Stimulated activated CD4-positive, alpha-beta T cell treated with anti-CD3 and anti-CD28 coated beads, Interleukin-12 subunit alpha, Interleukin-12 subunit beta, amount 100 ng/mL, for 48 hours (primary cell): ENCODE measurements at places on chromosomes 3 and 15.

DNA sequence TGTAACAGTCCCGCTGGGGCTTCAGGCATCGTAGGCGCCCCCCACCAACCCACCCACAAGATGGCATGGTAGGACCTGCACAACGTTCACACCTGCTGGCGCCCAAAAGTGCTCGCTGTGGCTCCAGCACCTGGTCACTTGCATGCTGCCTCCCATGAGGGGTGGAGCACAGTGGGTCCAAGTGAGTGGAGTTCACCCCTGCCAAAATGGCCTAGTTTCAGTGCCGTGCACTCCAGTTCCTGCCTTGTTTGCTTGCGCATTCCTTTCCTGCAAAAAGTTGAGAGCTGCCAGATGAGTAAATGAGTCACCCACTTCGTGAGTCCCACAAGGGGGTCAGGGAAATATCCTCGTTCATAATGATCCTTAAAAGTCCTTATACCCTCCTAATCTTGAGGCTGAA, 788.7 kb upstream of the DPPA4 start:
- no peak for DNase-seq

DNA sequence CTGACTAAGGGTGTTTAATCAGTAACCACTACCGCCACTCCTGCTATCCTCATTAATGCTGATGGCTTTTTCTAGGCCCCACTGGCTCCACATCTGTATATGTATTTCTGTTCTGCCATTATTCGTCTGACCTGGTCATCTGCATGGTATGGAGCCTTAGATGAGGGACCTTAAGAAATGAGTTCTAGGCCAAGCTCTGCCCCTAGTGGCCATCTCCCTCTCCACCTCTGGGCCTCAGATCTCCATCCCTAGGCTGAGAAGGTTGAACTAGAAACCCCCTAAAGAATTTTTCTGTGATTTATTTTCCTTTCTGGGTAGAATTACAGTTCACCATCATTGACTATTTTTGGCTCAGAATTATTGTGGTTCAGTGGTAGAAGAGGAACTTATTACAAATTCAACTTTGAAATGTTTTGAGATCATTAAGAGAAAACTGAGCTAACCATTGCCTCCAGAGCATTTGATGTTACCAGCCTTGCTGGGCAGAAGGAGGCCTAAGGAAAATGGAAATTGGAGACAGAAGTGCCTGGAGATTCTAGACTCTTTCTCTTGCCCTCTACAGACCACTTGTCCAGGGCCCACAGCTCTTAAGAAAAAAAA, 325.2 kb upstream of the NR2E3 start:
- DNase-seq: no peak

DNA sequence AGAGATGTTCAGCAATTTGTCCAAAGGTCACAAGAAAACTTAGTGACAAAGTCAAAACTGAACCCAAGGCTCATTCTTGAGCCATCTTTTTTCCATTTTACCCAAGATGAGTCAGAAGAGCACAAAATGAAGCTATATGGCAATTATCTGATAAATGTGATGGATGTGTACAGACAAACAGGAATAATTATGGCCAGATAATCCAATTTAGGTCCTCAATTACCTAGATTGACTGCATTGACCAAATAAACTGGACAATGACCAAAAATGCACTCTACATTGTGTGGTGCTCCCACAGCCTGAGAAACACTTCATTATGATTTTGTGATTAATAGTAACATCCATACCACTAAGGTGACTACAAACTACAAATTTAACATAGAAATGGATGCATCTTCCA, 1105.8 kb downstream of the IGSF11 start:
- no peak for DNase-seq

GRCh38 chr15:89167267-89168176, 53.9 kb downstream of the RLBP1 start:
- DNase-seq: peak; percentile 66

DNA sequence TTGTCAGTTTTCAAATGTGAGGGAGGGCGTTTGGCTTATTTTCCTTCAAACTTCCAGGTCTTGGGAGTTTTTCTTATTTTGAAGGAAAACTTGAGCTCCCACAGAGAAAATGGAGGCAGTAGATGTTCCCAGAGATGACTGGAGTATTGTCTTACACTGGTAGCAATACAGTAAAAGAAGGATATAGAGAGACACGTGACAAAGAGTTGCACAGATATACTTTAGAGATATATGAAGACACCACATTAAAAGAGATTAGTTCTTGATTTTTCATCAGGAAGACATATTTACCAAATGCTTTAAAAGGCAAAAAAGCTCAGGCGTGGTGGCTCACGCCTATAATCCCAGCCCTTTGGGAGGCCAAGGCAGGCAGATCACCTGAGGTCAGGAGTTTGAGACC, 490.9 kb downstream of the FOXP1 start:
- no peak for DNase-seq

- peak; percentile 41 for DNase-seq
Measured at GRCh38 chr3:71064956-71065763, 518.4 kb downstream of the FOXP1 start.

DNA sequence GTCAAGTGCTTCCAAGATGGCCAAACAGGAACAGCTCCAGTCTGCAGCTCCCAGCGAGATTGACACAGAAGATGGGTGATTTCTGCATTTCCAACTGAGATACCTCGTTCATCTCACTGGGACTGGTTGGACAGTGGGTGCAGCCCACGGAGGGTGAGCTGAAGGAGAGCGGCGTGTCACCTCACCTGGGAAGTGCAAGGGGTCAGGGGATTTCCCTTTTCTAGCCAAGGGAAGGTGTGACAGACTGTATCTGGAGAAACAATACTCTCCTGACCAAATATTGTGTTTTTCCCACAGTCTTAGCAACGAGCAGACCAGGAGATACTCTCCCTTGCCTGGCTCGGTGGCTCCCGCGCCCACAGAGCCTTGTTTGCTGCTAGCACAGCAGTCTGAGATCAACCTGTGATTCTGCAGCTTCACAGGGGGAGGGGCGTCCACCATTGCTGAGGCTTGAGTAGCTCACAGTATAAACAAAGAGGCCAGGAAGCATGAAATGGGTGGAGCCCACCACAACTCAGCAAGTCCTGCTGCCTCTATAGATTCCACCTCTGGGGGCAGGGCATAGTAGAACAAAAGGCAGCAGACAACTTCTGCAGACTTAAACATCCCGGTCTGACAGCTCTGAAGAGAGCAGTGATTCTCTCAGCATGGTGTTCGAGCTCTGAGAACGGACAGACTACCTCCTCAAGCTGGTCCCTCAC, 293.5 kb upstream of the SUCLG2 start:
- peak; percentile 5 for DNase-seq

GRCh38 chr3:10666621-10667020, 149.4 kb upstream of the SLC6A11 start:
- no peak for DNase-seq
